Activated CD4-positive, alpha-beta T cell treated with anti-CD3 and anti-CD28 coated beads, Interleukin-2, Interleukin-4, amounts not matched to agents 100 ng/mL and 50 ng/mL, durations not matched to agents 16 hours and 8 hours (primary cell): ENCODE measurements at places on chromosomes 3 and 15.

DNA sequence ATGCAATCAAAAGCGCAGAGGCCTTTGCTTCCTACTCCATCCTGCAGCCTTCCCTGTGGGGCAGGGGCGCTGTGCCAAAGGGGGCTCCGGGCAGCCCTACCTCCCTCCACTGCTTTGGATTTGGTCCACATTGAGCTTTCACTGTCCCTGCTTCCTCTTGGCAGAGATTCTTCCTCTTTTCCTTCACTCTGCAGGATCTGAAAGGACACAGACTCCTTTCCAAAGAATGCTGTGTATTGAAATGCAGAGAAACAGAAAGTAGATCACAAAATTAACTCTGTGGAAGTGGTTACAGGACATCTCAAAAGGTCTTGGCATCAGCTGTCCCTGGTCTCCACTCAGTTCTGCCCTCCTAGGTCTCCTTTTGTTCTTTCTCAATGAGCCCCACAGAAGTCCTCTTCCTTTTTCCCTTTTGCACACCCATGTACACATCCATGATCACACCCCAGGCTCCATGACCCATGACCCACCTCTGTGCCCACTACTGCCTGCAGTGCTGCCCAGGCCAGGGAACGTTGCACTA lies 64.1 kb downstream of the CCR1 start:
- DNase-seq, result no peak

GRCh38 chr3:51942603-51943450 lies 664 bp downstream of the PARP3 start:
- peak; percentile 59 for DNase-seq

DNA sequence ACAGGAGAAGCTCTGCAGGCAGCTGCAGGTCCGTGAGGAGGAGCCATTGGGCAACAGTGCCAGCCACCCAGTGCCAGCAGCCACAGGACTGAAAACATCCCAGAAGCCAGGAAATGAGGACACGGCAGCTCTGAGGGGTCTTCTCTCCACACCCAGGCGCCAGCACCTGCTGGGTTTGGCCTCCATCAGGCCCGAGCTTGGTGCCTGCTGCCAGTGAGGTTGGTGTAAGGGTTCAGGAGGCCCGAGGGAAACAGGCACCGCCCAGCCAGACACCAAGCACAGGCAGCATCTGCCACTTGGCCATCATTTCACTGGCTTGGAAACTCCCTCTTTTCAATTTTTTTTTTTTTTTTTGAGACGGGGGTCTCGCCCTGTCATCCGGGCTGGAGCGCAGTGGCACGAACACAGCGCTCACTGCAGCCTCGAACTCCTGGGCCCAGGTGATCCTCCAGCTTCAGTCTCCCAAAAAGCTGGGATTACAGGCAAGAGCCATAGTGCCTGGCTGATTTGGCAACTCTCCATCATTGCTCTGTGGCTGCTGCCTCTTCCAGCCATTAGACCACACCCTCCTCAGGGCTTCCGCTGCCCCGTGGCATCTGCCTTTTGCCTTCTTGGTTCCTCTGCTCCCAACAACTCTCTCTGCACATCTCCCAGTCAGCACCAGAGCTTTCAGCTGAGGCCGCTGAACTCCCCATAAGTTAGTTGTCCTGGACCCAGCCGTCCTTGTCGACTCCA lies 1.5 kb upstream of the ITIH3 start:
- no peak for DNase-seq

- DNase-seq, result no peak
Measured at GRCh38 chr3:159378396-159379194, 576.7 kb downstream of the MFSD1 start.

DNA sequence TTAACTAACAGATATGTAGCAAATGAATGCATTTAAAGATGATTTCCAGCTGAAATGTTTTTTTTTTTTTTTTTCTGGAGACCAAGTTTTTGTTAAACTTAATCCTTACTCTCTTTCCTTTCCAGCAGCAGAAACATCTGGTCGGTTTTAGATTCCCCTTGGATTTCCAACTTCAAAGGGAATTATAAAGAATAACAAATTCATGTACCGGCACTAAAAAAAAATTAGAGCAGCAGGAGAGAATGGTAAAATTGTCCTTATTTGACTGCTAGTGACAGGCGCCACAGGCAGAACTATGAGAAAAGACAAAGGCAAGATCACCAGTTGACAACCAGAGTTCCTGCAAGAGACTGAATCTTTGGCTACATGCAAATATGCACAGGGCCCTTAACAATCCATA lies 393.3 kb downstream of the TIGIT start:
- DNase-seq, result no peak

GRCh38 chr15:91447991-91448644 lies 348.1 kb downstream of the SV2B start:
- no peak for DNase-seq

DNA sequence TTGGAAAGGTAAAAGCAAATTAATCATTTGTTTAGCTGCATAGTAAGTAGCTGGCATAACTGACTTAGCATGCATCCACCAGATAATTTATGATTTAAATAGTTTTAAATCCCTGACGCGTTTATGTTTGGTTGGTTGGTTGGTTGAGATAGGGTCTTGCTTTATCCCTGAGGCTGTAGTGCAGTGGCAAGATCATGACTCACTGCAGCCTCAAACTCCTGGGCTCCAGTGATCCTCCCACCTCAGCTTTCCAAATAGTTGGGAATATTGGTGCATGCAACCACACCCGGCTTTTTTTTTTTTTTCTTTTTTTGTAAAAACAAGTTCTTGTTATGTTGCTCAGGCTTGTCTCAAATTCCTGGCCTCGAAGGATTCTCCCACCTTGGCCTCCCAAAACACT lies 263.4 kb downstream of the MCTP2 start:
- DNase-seq, result no peak

- DNase-seq, result no peak
Measured at GRCh38 chr3:65811892-65812291, 226.8 kb downstream of the MAGI1 start.

DNA sequence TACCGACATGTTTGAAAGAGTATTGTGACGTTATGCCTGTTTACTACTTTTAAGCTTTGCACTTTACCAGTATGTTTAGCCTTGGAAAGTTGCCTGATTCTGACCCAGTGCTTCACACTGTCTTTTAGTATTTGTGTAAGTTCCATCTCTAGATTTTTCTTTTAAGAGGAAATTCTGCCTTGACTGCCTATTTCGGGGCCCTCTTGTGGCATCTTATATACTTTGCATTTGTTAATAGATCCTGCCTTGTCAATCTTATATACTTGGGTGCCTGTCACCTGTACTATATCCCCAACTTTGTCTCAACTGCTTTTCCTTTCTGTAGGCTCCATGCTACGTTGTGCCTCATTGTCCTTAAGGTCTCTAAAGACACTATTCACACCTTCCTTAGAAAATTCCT lies 244.6 kb downstream of the STXBP5L start:
- no peak for DNase-seq

DNA sequence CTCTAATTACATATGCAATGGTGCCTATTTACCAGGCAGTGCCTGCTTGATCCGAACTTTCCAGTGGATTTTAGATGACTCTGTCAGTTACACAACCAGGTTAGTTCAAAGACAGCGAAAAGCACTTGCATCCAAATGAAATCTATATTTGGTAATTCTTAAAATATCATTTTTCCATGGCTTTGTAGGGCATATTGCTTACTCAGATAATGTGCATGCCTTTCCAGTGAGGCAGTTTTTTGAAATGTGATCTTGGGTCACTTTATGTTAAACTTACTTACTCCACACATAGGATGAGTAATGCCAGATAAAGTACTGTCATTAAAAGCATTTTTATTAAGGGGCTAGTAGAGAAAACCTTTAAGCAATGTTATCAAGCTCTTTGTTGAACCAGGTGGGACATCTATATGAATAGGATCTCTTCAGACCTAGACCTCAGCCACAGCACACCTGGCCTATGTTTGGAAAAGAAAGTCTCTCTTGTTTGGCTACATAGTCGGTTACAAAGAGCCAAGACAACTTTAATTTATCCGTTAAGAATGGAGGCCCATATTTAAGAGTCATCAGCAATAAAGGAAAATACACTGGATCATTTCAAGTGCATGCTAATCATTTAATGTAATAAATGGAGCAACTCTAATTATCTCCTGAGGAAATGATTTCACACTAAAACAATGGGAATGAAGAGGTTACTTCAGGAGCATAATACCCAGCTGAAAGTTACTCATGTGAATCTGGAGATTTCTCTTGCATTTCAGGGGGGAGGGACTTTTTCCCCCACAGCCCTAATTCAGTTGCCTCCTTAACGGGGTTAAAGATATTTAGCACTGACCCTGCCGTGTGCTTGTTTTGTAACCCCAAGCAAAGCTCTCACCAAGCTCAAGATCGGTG lies 56.3 kb upstream of the TMCO5A start:
- DNase-seq, result no peak

DNA sequence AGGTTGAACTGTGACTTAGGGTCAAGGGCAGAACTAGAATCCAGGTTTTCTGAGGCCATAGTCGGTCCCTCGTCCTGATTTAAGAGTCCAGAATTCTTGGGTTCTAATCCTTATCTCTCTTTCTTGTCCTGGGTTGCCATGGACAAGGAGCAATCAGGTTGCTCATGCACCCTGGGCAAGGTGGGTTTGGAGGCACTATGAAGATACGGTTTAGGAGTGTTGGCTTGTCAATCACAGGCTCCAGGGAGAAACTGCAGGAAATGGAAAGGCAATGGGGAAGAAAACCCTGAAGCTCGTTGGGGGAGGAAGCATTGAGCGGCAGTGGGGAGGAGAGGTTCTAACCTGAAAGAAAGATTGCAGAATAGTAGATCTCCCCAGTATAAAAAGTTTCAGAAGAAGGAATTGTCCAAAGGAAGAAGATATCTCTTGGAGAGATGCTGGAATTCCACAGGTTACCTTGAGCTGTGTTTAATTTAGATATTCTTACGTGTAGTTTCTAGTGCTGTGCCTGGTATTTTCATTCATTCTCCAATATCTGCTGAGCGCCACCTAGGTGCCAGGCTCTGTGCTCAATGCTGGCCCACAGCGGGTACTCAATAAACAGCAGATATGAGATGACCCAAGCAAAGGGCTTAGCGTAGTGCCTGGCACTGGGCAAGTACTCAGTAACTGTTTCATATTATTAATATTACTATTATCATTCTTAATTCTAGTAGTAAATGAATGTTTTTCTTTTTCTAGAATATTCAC lies 2.0 kb downstream of the ACAN start:
- no peak for DNase-seq

DNA sequence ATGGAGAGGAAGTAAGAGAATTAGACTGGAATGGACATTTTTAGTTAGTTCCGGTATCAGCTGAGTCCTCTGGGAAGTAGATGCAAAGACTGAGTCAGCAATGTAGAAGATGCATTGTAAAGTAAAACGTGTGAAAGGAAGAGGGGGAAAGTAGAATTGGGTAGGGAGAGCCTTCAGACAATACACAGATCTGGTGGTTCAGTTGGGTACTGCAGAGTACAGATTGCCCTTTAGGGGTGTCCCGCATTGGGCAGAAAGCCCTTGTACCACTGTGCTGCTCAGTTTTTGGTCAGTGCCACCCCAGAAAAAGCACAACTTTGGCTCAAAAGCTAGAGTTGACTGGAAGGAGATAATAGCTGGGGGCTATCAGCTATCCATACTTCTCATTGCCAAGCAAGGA lies 247.4 kb downstream of the KBTBD8 start:
- DNase-seq, result no peak

DNA sequence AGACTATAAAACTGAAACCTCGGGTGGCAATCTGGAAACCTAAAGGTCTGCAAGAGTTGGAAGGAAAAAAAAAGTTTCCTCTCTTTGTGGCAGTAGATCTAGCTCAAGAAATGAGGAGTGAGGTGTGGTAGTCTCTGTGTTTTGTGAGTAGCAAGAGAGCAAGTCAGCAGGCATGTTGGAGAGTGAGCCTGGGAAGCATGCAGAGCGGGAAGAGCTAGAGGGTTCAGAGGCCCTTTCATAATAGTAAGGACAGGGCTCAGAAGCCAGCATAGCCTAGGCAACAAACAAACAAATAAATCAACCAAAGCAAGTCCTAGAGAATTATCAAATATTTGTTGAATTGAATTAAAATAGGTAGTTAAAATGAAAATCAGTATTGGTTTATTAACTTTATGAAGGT lies 189.7 kb upstream of the CBLB start:
- DNase-seq, result no peak

DNA sequence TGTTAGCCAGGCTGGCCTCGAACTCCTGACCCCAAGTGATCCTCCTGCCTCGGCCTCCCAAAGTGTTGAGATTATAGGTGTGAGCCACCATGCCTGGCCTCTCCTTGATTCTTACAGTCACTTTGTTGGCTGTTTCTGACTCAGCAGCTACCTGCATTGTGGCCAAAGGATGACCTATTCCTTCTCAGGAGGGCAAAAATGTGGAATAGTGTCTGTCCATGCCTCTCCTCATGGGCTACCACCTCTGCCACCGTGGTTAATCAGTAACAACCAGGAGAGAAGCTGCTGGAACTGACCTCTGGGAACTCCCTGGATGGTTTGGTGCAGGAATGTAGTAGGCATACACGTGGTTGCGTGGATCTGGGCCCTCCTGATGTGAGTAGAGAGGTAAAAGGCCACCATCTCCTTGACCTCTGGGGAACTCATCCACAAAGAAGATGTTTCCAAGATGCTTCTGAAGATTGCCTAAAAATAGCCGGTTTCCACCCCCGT lies 63.3 kb downstream of the FLNB start:
- DNase-seq, result no peak

- peak; percentile 10 for DNase-seq
Measured at GRCh38 chr3:156207802-156208685, 87.7 kb downstream of the KCNAB1 start.

GRCh38 chr3:151387432-151387831 lies 2.9 kb upstream of the P2RY12 start:
- DNase-seq, result no peak

- DNase-seq, result no peak
Measured at GRCh38 chr15:63474810-63475316, 29.5 kb upstream of the USP3 start.

DNA sequence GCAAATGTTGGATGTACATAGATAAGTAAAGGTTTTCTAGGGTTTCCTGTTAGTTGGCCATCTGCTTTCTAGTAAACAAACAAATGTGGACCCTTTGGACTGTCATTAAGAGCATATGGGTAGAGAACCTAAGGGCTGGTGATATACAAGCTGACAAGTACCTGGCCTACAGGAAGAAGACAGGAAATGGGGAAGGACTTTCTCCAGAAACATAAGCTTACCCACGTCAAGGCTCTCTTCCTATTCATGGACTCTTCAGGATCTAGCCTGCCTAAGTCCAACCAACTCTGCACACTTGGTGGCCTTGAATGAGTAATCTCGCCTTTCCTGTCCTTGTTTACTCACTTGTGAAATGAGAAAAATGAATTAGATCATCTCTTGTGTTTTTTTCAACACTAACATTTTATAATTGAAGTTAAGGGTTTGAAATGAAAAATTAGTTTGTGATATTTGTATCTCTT lies 22.2 kb upstream of the GOLIM4 start:
- no peak for DNase-seq

GRCh38 chr15:61527836-61528580 lies 298.9 kb upstream of the RORA start:
- no peak for DNase-seq
